ENCODE measurements at places on chromosomes 5 and 9.

DNA sequence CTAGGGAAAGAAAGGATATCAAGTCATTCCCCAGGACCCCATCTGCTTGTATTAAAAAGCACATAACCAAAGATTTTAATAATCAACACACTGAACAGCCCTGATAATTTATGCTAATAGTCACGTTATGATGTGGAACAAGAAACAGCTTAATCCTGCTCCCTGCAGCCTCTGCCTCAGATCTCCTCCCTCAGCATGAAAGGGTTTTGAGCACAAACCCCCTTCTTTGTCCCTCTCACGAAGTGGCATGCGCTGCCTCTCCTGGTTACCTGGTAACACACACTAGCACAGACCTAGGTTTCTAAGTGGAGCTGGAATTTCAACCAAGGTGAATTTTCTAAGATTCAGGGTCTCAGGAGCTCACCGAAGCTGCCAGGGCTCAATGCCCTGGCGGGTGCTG is 5.1 kb downstream of the IGFBPL1 start:
- DNase-seq: no peak

- peak; percentile 21 for DNase-seq
These were observed 441.8 kb upstream of the TLE4 start for GRCh38 chr9:79129865-79130480.

GRCh38 chr5:62168506-62169281 is 137.3 kb upstream of the KIF2A start:
- no peak for DNase-seq

DNA sequence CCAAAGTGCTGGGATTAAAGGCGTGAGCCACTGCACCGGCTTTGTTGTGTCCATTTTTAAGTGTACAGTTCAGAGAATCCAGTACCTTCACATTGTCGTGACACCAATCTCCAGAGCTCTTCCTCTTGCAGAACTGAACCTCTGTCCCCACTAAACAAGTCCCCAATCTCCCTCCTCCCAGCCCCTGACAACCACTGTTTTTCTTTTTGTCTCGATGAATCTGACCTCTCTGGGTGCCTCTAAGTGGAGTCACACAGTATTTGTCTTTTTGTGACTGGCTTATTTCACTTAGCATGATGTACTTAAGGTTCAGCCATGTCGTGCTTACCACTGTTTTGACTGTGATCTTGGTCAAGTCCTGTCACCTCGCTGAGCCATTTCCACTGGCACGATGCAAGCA is 1.6 kb downstream of the WDR38 start:
- DNase-seq: no peak

- DNase-seq: no peak
These were observed 709.3 kb upstream of the RGMB start for GRCh38 chr5:98064118-98064685.

DNA sequence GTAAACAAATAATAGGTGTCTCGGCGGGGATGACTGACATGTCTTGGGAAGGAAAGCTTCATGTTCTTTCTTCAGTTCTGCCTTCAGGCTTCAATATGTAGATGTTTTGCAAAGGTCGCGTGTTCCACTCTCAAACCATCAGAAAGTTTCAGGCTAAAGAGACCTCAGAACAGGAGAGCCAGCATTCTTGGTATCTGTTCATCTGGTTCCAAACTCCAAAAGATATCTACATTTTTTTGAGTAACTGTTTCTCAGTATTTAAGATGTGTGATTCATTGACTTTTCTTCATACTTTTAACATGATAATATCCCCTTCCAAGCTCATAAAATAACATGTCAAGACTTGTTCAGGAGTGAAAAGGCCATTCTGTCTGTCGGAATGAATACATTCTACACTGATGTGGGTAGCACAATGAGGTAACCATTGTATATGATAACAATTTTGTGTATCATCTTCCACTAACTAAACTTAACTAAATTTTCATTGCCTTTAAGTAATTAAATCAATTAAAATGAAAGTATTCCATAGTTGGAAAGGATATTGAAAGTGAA is 183.6 kb downstream of the CFAP90 start:
- DNase-seq: no peak

- no peak for DNase-seq
These were observed 9.4 kb downstream of the STARD4 start for GRCh38 chr5:111502956-111503355.

DNA sequence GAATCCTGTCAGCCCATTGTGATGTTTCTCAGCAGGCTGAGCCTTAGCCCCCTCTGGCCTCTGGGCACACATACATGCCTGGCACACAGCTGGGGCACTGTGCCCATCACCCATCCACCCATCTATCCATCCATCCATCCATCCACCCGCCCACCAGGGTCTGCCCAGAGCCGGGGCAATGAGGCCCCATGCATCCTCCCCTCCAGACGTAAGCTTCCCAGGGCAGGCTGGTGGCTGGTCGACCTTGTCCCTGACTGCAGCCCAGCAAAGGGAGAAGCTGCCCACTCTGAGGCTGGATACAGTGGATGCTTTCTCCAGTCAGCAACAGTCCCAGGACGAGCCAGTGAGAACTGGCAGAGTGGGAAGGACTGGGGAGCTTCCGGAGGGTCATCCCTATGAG is 21.1 kb upstream of the SLC25A51 start:
- DNase-seq: no peak

DNA sequence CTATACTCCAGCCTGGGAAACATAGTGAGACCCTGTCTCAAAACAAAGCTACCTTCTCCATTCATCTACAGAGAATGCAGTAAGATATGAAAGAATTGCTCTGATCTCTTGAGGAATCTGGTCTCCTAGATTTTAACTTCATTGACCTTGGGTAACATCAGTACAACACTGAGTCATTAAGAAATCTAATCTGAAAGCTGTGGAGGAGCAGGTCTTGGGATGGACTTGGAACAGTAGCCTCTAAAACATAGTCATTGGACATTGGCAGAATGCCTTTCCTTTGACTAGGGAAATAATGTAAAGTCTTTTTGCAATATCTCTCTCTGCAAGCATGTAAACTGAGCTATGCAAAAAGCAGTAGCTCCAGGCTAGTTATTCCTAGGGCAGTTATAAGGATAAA is 58.1 kb downstream of the KCNN2 start:
- DNase-seq: no peak

GRCh38 chr9:36136272-36136893 is at the start of gene GLIPR2:
TSS of gene GLIPR2 (plus strand) at chr9:36136733. CDS start at chr9:36136779, 46 bp downstream.
- peak; percentile 53 for DNase-seq

- DNase-seq: no peak
These were observed 13.8 kb downstream of the FYB1 start for GRCh38 chr5:39205550-39205949.

- no peak for DNase-seq
These were observed 29.4 kb upstream of the KCNN2 start for GRCh38 chr5:114332493-114332892.

GRCh38 chr9:33752130-33752637 is 43.2 kb upstream of the PRSS3 start:
- DNase-seq: no peak

DNA sequence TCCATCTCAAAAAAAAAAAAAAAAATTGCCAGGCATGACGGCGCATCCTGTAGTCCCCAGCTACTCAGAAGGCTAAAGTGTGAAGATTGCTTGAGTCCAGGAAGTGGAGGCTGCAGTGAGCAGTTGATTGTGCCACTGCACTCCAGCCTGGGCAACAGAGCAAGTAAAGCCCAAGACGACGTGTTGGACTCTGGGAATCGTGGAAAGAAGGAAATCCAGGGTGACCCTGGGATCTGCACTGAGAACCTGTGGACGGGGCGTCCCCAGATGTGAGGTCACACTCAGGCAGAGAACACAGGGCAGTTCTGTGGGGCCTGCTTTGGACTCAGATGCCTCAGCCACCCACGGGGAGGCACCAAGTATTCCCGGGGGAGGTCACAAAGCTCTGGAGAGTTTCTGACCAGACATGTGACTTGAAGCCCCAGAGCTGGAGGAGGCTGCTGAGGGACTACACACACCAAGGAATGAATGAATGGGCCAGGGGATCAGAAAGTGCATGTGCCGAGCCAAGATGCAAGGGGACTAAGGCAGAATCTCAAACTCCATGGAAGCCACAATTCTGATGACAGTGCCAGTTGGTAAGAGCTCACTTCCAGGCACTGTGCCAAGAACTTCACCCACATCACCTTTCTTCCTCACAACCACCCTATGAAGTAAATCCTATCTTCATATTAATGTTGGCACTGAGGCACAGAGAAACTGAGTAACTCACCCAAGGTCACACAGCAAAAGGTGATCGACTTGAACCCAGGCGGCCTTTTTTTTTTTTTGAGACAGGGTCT is 12.9 kb downstream of the DYNC2I2 start:
- DNase-seq: no peak

DNA sequence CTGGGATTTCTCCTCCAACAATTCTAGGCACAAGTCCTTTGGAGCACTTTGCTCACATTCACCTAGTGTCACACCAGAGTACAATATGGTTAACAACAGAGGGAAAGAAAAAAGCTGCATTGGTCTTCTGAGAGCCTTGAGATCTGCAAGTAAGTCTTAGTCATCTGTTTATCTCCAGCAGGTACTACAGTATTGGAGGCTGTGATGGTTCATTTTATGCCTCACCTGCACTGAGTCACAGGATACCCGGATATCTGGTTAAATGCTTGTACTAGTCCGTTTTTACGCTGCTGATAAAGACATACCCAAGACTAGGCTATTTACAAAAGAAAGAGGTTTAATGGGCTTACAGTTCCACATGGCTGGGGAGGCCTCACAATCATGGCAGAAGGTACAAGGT is 525.0 kb downstream of the NR2F1-AS1 start:
- DNase-seq: no peak

DNA sequence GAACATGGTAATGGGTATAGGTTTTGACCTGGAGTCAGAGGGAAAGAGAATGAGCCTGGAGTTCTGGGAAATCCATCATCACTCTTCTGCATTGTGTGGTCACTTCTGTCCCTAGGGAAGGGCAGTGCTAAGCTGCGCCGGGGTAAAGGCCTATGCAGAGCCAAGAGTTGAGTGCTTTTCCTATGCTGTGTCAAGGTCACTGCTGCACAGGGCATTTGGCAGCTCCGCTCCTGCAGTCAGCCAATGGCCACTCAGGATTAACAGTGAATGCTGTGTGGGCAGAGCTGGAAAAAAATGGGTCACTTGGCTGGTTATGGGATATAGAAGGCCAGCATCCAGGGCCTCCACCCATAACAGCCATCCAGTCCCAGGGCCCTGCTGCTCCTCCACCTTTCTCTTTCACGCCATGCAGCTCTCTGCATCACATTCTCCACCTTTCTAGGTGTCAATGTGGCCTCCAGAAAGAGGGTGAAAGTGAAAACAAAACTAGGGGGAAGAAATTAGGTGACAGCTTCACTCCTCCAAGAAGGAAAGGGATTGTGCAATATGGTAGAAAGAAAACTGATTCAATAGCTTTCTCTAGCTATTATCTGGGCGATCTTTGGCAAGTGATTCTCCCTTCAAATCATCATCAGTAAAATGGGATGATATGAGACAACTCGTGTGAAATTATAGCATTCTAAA is 279.3 kb upstream of the ANKRD55 start:
- no peak for DNase-seq

- no peak for DNase-seq
These were observed 549.0 kb upstream of the NUDT12 start for GRCh38 chr5:104111632-104112031.

DNA sequence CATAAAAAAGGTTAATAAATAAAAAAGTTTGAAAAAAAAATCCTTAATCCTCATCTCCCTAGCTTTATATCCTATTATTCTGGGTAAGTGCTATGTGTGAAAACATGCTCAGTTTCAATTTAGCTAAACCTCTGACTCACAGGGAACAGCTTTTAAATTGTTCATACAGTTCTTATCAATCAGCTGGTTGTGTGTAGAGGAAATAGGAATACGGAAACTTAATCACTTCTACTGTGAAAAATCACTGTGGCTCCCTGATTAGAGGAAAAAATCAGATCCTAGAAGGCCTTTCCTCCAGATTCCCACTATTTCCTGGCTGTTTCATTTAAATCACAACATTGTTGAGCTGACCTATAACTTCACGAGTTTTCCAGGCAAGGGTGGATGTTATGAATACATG is 120.5 kb downstream of the MARCHF3 start:
- no peak for DNase-seq

GRCh38 chr5:37248970-37249814 is at the start of gene CPLANE1:
TSS of gene CPLANE1 (minus strand) at chr5:37249376. CDS start at chr5:37247698, 1,678 bp downstream.
- peak; percentile 52 for DNase-seq

- DNase-seq: no peak
These were observed 8.5 kb downstream of the NOP16 start for GRCh38 chr5:176379881-176380280.

GRCh38 chr5:169328401-169328800 is 27.5 kb upstream of the SLIT3 start:
- no peak for DNase-seq

GRCh38 chr9:127954831-127955293 is 17.2 kb upstream of the DPM2 start:
- DNase-seq: no peak

- peak; percentile 62 for DNase-seq
These were observed 1.5 kb downstream of the NEK6 start for GRCh38 chr9:124259158-124259808.

GRCh38 chr9:34437006-34437925 is 21.1 kb downstream of the FAM219A start:
- peak; percentile 15 for DNase-seq

GRCh38 chr5:65127161-65127901 is 354.4 kb downstream of the ADAMTS6 start:
- no peak for DNase-seq

- no peak for DNase-seq
These were observed 103.0 kb upstream of the FTMT start for GRCh38 chr5:121748686-121749085.

- no peak for DNase-seq
These were observed 16.8 kb upstream of the RNF38 start for GRCh38 chr9:36416890-36417289.

DNA sequence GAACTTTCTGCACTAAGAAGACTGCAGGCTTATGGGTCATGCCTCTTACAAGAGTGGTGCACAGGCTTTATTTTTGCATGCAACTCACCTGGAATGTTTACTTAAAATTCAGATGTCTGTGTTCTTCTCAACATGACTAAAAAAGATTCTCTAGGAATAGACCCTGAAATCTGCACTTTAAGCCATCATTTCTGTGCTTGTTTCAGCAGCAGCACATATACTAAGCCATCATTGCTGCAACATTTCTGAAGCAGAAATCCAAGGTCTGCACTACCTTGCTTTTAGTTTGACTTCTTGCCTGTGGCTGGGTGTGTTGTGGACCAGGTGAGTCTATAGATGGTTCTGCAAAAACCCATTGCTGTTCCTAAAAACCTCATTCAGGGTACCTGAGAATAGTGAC is 156.8 kb downstream of the CEP120 start:
- DNase-seq: no peak

- DNase-seq: no peak
These were observed 15.1 kb upstream of the ERAP1 start for GRCh38 chr5:96822686-96823459.

GRCh38 chr5:41747301-41747700 is 122.9 kb downstream of the OXCT1 start:
- DNase-seq: peak; percentile 18

Data from kidney glomerular epithelial cell (primary cell).